ENCODE measurements at places on chromosomes 12 and 14.

GRCh38 chr14:84090837-84091236 is 1439.1 kb upstream of the FLRT2 start:
- no peak for DNase-seq

GRCh38 chr14:67680121-67680602 is 5.7 kb upstream of the VTI1B start:
- DNase-seq = no peak

- DNase-seq = no peak
Observed at GRCh38 chr14:90003526-90004307, 48.0 kb downstream of the TDP1 start.

GRCh38 chr12:132623072-132623869 is 4.7 kb downstream of the P2RX2 start:
- no peak for DNase-seq

DNA sequence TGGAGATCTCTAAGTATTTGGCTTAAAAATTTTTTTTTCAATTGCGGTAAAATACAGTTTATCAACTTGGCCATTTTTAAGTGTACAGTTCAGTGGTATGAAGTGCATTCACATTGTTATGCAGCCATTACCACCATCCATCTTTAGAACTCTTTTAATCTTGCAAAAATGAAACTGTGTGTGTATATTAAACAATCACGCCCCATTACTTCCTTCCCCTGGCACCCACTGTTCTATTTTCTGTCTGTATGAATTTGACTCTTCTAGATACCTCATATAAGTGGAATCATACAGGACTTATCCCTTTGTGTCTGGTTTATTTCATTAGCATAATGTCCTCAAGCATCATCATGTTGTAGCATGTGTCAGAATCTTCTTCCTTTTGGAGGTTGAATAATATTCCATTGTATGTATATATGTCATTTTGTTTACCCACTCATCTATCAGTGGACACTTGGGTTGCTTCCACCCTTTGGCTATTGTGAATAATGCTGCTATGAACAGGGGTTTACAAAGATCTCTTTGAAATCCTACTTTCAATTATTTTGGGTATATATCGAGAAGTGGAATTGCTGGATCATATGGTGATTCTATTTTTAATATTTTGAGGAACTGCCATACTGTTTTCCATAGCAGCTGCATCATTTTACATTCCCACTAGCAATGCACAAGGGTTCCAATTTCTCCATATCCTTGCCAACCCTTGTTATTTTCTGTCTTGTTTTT is 62.9 kb downstream of the SAMD4A start:
- DNase-seq = no peak

DNA sequence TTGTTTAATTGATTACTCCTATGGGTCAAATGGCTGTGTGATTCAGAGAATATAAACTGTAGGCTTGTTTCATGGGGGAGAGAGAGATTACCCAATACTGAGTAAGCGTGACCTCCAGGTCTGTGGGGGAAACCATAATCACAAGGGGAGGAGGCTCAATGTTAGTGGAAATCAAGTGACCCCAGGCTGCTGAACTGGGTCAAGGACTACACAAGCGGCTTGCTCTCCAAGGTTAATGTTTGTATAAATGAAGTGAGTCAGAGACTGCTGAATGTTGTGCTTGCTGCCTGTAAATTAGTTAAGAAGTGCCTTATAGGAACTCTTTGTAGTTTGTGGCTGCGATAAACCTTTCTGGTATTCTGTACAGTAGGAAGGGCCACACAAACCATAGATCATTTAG is 479.7 kb downstream of the AACS start:
- DNase-seq = no peak

DNA sequence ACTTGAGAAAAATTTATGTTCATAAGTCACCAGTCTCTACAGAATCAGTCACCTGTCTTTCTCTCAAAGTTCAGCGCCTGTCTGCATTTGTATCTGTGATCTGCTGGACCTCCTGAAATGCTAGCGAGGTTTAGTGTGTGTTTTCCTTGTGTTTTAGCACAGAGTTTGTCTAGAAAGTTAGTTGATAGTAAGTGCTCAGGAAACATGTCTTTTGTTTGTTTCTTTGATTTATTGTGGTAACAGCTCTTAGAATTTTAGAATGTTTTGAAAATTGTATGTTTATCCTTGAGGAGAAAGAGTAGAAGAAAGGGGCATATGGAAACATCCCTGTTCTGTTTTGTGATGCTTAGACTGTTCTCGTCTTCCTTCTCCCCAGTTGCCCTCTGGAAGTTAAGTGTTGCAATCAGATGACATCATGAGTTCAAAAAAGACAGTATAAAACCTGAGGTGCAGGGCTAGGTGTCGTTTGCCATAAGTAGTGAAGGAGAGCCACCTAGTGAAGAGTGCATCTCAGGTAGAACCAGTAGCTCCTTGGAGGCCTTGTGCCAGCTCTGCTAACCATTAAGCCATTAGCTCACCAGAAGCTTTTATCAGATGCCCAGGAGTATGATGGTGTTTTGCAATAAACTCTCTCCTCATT is 44.8 kb downstream of the FBXW8 start:
- DNase-seq = peak; percentile 20

Data from COR-L47 (cell line).